ENCODE measurements at places on chromosomes 2 and 18. TPM values are rescaled to one million over a fixed set of nuclear protein-coding genes. Genes with fewer than 3 reads are reported as not detected.

DNA sequence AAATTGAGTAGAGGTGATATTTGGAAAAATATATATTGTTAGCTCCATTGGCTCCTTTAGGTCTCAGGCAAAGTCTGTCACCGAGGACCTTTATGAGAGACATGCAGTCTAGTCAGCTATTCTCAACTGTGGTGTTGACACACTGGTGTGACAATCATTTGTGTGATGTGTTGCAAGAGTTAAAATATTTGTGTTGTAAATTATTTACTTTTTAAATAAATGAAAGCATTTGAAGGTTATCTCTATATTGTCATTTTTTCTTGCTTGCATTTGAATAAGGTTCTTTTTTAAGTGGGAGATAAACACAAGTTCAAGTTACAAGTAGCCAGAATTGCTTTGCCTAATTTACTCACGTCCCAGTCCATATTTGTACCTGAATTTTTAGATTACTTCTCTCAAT is 4.3 kb downstream of the REL start:
- no peak for DNase-seq

The TMEM169 gene
- total RNA-seq: not detected

The WNT6 gene
- total RNA-seq: not detected

The SERPINB11 gene
- not detected for total RNA-seq

The ARHGAP15 gene
- total RNA-seq: not detected

All from PC-3 (cell line).